H54 (cell line): ENCODE measurements at places on chromosomes 12 and 14.

- DNase-seq = no peak
Measured at GRCh38 chr12:2318286-2318685, 265.5 kb downstream of the CACNA1C start.

GRCh38 chr12:53991077-53991460, 6.1 kb downstream of the HOXC10 start:
- no peak for DNase-seq

- DNase-seq = no peak
Measured at GRCh38 chr12:116934908-116935705, 24.4 kb downstream of the FBXW8 start.

GRCh38 chr12:12427568-12427967, 70.7 kb downstream of the BORCS5 start:
- DNase-seq = no peak

GRCh38 chr12:33296529-33296928, 143.1 kb downstream of the SYT10 start:
- no peak for DNase-seq

- no peak for DNase-seq
Measured at GRCh38 chr14:93533437-93533836, 102.7 kb downstream of the UNC79 start.

GRCh38 chr12:7571257-7571656, 67.7 kb upstream of the CD163 start:
- DNase-seq = no peak
